Immature natural killer cell (primary cell): ENCODE measurements at places on chromosomes 6 and 20. TPM values are rescaled to one million over a fixed set of nuclear protein-coding genes. Genes with fewer than 3 reads are reported as not detected.

Gene TAGAP
- polyA plus RNA-seq, result 84.4 TPM

DNA sequence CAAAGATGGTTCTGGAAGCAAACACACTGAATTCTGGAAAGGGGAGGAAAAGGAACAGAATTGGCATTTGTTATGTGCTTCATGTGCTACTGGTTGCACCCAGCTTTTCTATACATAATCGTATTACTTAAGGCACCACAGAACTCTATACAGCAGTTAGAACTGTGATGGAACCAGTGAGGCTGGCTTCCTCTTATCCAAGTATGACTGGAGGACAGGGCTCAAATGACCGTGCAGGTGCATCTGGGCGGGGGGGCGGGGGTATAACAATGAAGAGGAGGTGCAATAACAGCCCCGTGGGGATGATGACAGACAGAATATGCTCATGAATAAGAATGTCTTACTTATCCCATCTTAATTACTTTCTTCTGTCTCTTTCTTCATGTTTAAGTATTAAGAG lies 144.2 kb downstream of the BTBD9 start:
- H3K27ac ChIP-seq, result peak overlapping the region; percentile 50
- no peak for DNase-seq
- no peaks in the 10 kb centered on the region for H3K27me3 ChIP-seq
- H3K4me1 ChIP-seq, result peaks cover 19% of the 10 kb centered on the region

Gene HLA-DOB
- polyA plus RNA-seq, result 4.8 TPM

DNA sequence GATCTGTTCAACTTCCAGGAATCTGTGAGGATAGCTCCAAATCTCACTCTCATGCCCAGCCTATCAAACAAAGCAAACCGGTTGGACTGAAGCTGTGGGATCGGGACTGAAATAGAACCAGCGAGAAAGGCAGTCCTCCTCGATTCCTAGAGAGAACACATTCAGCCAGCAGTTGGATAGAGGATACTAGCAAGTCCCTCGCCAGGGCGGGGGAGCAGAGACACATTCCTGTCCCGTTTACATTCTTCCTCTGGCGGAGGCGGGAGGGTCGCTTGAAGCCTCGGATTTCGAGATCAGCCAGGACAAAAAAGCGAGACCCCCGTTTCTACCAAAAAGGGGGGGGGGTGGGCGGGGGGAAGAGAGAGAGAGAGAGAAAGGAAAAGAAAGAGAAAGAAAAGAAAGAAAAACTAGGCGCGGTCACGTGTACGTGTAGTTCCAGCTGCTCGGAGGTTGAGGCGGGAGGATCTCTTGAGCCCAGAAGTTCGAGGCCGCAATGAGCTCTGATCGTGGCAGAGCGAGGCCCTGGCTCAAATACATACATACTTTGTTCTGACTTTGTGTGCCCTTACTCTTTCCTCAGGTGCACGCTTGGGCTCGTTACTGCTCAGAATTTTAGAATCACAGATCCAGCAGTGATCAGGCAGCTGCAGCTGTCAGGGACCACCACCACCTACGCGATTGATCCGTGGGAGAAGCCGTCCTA lies 19.5 kb downstream of the ZNF311 start:
- peaks cover 42% of the 10 kb centered on the region for H3K27me3 ChIP-seq
- peak overlapping the region; percentile 80 for H3K4me3 ChIP-seq
- no peak for DNase-seq

- no peak for DNase-seq
- H3K36me3 ChIP-seq, result no peaks in the 10 kb centered on the region
- no peaks in the 10 kb centered on the region for H3K4me1 ChIP-seq
- peaks cover 2% of the 10 kb centered on the region for H3K27me3 ChIP-seq
Measured at GRCh38 chr20:63821811-63822210, 9.3 kb downstream of the ZBTB46 start.

DNA sequence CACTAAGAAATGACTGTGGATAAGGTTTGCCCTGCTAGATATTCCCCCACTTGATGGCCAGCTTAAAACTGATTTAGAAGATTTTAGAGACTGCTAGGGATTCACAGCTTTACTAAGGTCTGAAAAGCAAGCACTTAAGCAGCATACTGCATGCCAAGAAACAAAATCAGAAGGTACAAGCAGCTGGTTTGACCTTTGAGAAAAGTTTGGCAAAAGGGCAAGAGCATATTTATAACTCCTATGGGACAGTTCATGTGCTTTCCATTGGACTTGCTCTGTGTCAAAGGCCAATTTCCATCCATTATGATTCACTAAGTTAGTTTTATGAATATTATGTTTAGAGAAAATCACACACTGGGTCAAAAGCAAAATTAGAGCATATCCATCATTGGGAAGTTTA lies 402.8 kb downstream of the PKHD1 start:
- no peaks in the 10 kb centered on the region for H3K4me1 ChIP-seq
- DNase-seq, result no peak
- H3K36me3 ChIP-seq, result no peaks in the 10 kb centered on the region

Gene DDX43
- 2.9 TPM for polyA plus RNA-seq

- peak overlapping the region; percentile 65 for H3K4me3 ChIP-seq
- H3K27me3 ChIP-seq, result peaks cover 2% of the 10 kb centered on the region
- H3K36me3 ChIP-seq, result no peaks in the 10 kb centered on the region
- DNase-seq, result peak; percentile 61
- H3K27ac ChIP-seq, result peak overlapping the region; percentile 73
Measured at GRCh38 chr6:53634184-53634631, 31.3 kb downstream of the KLHL31 start.
